ENCODE measurements at places on chromosomes 16 and 17. TPM values are rescaled to one million over a fixed set of nuclear protein-coding genes. Genes with fewer than 3 reads are reported as not detected.

HEXD gene
- 122 TPM for total RNA-seq

RAB40C gene
- total RNA-seq, result 19.9 TPM

- no peak overlapping the region for H3K4me3 ChIP-seq
- DNase-seq, result no peak
- H3K36me3 ChIP-seq, result no peaks in the 10 kb centered on the region
- H3K27me3 ChIP-seq, result no peaks in the 10 kb centered on the region
- H3K27ac ChIP-seq, result no peak overlapping the region
- peaks cover 5% of the 10 kb centered on the region for H3K4me1 ChIP-seq
These were observed 3.8 kb upstream of the SPEM1 start for GRCh38 chr17:7416323-7416722.

- H3K27me3 ChIP-seq, result no peaks in the 10 kb centered on the region
- no peak overlapping the region for H3K4me3 ChIP-seq
These were observed 8.0 kb downstream of the CFAP20 start for GRCh38 chr16:58121132-58121531.
